Activated CD4-positive, alpha-beta T cell treated with anti-CD3 and anti-CD28 coated beads, Interleukin-2, amount 50 U/mL, for 1 hour (primary cell): ENCODE measurements at places on chromosomes 2 and 18.

- DNase-seq, result no peak
Observed at GRCh38 chr2:199955007-199955338, 318 bp downstream of the TYW5 start.

- DNase-seq, result no peak
Observed at GRCh38 chr2:225895126-225895525, 495.6 kb downstream of the NYAP2 start.

GRCh38 chr18:68662754-68663153, 52.2 kb downstream of the TMX3 start:
- DNase-seq, result no peak

GRCh38 chr2:114006460-114006859, 116.6 kb downstream of the ACTR3 start:
- no peak for DNase-seq

DNA sequence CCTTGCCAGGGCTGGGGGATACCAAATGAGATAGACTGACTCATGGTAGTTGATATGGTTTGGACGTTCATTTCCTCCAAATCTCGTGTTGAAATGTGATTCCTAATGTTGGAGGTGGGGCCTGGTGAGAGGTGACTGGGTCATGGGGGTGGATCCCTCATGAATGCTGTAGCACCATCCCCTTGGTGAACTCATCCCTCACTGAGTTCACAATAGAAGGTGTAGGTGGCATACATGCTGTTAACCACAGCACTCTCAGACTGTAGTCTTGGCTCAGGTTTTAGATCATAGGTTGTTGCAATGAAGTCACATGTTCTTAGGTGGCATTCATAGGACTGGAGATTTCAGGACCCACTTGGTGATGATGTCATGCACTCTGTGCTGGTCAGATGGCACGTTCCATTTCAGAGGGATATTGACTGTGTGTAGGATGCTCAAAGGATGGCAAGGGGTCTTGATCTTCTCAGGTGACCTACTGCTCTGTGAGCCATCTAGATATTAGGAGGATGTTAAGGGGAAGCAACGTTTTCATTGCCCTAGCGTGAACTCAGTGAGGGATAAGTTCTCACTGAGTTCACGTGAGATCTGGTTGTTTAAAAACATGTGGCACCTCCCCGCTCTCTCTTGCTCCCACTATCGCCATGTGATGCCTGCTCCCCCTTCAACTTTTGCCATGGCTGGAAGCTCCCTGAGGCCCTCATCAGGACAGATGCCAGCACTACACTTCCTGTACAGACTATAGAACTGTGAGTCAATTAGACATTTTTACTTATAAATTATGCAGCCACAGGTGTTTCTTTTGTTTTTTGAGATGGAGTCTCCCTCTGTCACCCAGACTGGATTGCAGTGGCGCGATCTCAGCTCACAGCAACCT, 73.8 kb upstream of the ACAA2 start:
- DNase-seq, result no peak

DNA sequence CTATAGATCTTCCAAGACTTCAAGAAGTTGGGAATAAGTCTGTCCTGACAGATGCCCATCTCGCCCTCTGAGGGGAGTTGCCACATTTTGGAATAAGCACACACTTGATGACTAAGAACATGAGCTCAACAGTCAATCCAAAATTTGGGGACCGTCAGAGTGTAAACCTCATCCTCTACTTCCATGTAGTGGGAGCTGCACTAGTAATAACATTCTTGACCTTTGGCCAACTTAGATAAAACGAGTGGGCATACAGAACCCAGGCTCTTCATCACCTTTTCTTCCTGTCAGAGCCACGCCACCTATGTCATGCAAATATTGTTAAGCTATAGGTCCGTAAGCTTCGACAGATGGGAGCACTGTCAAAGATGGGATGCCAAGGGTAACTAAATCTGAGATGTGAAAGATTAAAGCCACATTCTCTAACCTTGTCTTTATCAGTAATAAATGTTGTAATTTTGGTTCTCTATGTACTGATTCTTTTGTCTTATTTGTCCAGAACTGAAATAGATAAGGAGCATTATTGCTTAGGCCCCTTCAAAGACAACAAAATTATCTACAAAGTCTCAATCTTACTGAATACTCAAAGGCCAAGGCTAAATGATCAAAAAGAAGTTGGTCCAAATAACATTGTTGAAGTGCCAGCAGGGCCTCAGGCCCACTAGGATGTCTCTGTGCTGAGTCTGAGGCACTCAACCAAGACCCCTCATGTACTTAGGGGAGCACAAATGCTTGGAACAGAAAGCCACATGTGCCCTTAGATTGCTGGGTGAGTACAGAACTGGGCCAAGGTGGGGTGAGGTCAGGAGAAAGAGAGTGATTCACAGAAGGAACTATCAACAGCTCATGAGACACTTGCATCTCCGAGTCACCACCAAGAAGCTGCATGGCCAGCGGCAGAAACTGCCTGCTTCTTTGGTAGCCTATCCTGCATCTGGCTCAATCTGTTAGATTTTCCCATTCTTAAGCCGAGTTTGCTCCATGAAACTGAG, 15.0 kb downstream of the CDH2 start:
- no peak for DNase-seq

DNA sequence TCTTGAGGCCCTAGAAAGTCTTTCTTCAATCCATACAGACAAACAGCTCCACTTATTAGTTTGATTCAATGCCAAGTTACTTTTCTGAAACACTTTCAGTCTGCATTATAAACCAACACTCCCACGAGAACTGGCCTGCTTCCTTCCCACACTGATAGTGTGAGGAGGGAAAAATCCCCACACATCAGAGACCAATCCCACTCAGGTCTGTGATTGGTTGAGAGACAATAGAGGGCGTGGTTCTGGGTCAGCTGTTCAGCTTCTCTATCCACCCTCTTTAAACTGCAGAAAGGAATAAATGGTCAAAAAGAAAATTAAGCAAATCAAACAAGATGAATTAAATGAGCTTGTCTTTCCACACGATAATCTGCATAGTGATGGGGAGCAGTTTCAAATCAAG, 152.5 kb downstream of the NRP2 start:
- DNase-seq, result no peak

GRCh38 chr2:143482316-143482715, 353.1 kb downstream of the ARHGAP15 start:
- no peak for DNase-seq

GRCh38 chr2:170647741-170648436, 67.2 kb upstream of the SP5 start:
- no peak for DNase-seq

- DNase-seq, result no peak
Observed at GRCh38 chr2:108428286-108429009, 20.6 kb upstream of the GCC2 start.

- no peak for DNase-seq
Observed at GRCh38 chr2:175450029-175450760, 268.7 kb upstream of the ATP5MC3 start.

- DNase-seq, result no peak
Observed at GRCh38 chr2:18490901-18491300, 69.6 kb downstream of the RDH14 start.

DNA sequence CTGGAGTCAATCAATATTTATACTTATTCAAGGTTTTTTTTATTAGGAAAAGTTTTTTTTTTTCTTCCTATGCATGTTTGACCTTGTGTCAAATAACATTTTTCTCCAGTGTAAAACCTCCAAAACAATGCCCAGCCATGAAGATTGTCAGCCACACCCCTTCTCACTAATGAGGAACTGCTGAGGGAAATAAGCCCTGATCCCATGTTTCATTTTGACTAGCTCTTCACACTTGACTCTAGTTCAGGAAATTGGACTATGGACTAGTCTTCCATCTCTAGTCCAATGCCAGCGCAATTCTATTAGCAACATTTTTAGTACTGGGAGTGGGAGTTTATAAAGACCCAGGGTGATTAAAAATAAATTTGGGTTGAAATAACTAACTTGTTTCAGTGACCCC, 275.6 kb upstream of the CXCR4 start:
- DNase-seq, result no peak

DNA sequence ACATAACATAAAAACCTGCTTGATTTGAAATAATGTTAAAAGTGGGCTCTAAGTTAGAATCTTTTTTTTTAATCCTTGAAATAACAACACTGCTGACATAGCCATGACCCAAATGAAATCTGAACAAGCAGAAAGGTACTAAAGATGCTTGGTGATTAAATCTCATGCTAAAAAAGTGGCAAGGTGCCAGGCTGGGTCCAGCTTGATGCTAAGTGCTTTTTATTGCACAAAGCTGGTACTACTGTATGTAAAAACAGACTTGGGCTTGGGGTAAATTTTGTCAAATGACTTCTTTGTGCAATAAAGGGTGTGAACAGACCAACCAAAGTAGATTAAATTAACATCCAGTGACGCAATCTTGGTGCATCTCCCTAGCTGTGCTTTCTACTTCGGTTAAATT, 13.4 kb downstream of the BCL11A start:
- no peak for DNase-seq

DNA sequence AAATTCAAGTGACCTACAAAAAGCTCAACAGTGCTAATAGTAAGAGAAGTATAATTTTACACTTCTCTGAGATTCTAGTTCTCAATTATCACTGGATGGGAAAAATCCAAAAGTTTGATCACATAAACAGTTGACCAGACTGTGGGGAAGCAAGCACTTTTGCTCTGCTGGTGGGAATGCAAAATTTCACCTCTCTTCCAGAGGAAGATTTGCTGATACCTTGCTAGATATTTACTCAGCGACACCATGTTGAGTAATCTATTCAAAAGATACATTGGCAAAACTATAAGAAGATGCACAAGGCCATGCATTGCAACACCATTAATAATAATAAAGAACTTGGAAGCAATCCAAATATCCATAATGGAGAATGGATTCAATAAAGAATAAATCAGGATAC, 204.4 kb downstream of the MREG start:
- DNase-seq, result no peak

- DNase-seq, result no peak
Observed at GRCh38 chr2:98946855-98947254, 10.8 kb upstream of the CRACDL start.
